Activated naive CD4-positive, alpha-beta T cell (primary cell): ENCODE measurements at places on chromosomes 3 and 15.

DNA sequence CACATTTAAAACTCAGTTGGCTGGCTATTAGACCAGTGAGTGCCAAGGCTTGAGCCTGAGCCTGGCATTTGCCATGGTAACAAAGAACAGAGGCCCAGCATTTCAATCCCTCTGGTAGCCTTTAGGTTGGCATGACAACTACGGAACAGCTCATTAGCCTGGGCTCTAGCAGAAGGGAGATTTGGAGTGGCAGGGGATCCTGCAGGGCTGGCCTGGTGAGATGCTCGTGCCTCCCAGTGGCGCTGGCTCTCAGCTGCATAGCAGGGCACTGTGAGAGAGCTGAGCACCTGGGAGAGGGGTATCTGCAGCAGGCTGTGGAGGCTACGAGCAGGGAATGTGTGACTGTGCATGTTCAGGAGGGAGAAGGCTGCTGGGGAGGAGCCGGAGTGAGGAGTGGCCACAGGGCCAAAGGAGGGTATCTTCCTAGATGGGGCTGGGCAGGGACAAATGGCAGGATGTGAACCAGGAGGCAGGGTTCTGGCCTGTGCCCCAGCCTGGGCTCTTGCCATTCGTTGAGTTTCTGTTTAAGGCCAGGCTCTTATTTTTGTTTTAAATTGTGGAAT lies 5.6 kb upstream of the ABTB1 start:
- no peak for DNase-seq

- no peak for DNase-seq
Observed at GRCh38 chr15:89654847-89655805, at the start of gene KIF7. KIF7 (minus strand) TSS chr15:89655467; CDS start chr15:89652930, 2,537 bp downstream.

DNA sequence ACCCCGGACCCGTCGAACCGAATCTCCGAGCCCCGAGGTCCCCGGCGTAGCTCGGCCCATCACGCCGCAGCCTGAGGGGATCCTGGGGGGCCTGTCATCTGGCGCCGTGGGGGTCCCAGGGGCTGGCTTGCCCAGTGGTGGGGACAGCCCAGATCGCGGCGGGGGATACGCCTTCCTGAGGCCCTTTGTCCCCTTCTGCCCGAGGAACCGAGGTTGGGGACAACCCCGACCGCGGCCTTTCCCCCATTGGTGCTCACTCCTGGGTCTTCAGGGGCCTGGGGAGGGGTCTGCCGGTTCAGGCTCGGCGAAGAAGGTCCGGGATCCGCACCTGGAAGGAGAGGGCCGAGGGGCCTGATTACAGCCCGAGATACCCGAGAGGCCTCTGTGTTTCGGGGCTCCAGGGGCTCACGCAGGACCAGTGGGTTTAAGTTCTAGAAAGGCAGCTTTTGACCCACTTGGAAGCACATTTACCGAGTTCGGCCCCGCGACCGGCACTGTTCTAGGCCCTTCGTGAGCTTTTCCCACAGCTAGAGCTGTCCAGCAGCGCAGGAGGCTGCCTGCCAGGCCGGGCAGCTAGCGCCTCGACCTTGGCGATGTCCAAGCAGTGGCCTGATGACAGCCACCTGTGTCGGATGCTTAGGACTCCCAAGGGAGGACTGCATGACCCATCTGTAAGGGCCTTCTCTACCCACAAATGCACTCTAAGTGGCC lies 504 bp downstream of the ABHD2 start:
- no peak for DNase-seq

GRCh38 chr15:59557581-59557980 lies 54.0 kb upstream of the GCNT3 start:
- no peak for DNase-seq

- no peak for DNase-seq
Observed at GRCh38 chr15:68844856-68845550, 24.3 kb upstream of the ANP32A start.

GRCh38 chr15:39465843-39466749 lies 114.8 kb upstream of the THBS1 start:
- no peak for DNase-seq

DNA sequence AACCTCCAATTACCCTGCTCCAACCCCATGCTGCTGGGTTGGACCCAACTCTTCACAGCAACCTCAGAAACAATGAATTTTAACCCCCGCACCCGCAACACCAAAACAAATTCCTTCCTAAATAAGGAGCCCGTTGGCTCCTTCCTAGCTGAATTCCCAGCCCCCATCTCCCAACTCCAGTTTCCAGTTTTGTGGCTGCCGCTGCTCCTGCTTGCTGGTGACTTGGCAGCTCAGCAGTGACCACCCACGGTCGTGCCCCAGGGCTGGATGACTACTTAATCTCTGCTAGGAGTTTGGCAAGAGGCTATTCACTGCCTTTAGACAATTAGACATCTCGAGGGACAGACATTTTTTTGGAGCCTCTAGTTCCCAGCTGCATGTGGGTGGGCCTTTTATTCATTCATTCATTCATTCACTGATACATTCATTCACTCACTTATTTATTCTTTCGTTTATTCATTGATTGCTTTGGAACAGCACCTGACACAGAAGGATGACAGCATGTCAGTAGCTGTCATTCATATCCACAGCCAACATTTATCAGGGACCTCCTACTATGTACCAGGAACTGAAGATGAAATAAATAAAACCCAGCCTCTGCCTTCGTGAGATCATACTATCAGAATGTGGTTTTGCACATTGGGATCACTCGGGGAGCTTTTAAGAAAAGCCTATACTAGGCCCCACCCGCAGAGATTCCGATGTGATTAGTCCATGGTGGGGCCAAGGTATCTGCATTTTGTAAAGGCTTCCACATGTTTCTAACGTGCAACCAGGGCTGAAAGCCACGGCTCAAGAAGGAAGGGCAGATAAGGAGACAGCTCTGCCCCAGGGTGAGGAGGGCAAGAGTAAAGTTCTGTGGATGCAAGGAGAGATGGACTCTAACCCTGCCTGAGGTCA lies 256.5 kb downstream of the SHQ1 start:
- DNase-seq = no peak

DNA sequence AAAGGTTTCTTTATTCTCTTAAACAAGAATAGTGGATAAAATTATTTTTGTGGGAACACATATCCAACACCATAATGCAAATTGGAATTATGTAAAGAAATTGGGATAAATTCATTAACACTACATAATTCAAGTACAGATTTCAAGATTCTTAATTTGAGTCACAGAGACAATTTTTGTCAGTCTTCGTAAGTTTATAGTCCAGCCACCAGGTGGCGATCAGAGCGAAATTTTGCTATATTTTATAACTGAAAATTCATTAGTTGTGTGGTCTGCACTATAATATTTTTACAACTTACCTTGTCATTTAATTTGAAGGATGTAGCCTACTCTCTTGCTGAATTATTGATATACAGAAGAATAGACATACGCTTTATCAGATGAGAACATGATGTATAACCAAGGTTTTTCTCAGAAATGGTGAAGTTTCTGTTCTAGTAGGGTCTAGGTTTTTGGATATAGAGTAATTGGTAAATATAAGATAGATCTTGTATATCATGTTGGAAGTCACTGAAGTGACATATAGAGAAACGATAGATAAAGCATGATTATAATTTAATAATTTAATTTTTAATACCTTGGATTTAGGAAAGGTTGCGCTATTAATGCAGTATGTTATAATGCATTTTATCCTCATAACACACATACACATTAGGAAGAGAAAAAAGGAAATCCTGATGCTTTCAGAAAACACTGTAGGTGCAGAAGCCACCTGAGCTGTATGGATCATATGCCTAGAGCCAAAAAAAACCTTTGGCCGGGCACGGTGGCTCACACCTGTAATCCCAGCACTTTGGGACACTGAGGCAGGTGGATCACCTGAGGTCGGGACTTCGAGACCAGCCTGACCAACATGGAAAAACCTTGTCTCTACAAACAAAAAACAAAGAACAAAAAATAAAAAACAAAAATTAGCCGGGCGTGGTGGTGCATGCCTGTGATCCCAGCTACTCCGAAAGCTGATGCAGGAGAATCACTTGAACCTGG lies 31.7 kb downstream of the PLSCR4 start:
- peak; percentile 20 for DNase-seq

DNA sequence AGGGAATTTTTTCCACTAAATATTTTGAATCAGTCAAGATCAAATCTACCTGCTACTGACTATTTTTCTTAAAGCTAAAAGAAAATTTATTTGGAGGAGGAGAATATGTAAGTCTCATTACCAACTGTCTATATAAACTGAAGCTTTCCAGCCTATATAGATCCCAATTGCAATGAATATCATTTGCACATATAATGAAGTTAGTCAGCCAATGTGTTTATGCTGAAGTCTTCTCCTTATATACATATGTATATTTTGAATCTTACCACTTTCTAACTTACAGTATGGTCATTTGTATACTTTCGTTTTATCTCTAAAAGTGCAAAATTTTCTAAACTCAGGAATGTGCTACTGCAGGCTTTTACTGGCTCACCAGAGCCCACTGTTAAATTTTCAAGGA lies 136.5 kb downstream of the SYNPR start:
- no peak for DNase-seq

DNA sequence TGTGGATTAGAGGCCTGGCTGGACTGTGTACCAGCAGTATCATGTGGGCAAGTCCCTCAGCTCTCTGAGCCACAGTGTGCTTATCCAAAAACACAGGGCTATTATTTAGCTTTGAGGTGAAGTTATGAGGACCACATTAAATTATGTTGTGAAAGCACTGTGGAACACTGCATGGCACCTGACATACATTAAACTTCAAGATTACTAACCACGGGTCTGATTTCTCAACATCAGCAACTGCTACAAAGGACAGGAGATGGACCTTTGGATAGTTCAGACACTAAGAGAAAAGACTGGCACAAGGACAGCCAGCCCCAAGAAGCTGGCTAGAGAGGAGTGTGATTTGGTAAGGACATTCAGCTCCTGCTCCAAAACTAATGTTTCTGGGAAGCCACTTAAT lies 21.3 kb downstream of the CLK3 start:
- no peak for DNase-seq

GRCh38 chr3:59990915-59991314 lies 941.1 kb upstream of the CFAP20DC start:
- DNase-seq = no peak

- DNase-seq = no peak
Observed at GRCh38 chr3:40196966-40197365, 112.5 kb upstream of the EIF1B start.

- DNase-seq = no peak
Observed at GRCh38 chr3:183922421-183922820, 37.7 kb upstream of the PARL start.

DNA sequence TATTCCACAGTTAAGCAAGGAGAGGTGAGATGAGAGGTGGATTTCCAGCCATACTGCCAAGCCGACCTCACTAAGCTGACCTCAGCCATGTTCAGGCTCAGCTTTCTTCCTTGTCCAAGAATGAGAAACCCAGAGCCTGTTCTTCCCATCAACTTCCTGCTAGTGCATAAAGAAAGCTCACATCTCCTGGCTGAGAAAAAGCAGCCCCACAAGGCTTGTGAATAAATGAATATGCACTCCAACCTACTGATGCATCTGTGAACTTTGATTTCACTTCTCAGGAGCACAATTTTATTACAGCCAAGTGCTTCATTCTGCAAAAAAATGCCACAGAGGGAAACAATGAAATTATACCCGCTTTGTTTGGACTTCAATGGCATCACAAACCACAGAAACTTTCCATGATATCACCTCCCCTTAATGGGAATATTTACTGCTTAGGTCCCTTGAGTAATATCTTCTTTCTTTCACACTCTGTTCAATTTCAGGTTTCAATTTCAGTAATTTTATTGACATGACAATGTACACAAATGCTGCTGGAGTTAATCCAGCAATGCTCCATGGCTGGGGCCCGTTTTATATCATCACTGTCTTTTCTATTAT lies 437.0 kb upstream of the PPP2R3A start:
- no peak for DNase-seq

GRCh38 chr3:71090207-71090606 lies 493.3 kb downstream of the FOXP1 start:
- no peak for DNase-seq

- DNase-seq = no peak
Observed at GRCh38 chr15:32909431-32909830, 191.6 kb downstream of the GREM1 start.

DNA sequence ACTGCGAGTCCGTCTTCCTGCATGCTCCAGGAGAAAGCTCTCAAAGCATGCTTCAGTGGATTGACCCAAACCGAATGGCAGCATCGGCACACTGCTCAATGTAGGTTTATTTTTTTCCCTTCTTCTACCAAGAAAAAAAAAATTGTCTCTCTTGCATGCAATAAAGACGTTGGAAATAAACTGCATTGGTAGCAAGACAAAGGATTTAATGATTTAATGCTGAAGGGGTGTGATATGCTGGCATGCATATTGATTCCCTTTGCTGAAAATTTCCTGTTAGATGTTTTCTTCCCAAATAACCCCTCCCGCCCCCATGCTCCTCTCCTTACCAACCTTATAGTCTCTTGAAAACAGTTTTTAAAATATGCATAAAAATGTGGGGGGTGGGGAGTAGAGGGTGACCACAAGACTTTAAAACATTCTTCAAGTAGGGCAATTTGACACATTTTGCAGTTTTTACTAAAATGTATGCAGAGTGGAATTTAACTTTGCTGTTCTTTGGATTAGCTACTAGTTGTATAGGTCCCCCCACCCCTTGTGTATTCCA lies 799 bp downstream of the RARB start:
- DNase-seq = no peak

DNA sequence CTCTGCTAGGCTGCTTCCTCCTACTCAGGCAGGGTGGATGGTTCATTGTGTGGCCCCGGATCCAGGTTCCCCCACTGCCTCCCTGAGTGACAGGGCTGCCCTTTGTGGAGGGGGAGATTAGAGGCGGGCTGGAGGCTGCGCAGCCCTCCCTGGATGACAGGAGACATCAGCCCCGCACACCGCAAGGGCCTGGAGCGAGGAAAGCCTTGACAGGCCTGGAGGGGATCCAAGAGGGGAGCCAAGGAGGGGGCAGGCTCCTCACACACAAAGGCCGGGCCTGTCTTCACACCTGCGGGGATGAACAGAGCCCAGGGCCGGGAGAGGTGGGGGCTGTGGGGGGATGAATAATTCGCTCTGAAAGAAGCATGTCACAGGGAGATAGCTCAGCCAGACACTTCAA lies 72.9 kb downstream of the RPN1 start:
- DNase-seq = no peak

DNA sequence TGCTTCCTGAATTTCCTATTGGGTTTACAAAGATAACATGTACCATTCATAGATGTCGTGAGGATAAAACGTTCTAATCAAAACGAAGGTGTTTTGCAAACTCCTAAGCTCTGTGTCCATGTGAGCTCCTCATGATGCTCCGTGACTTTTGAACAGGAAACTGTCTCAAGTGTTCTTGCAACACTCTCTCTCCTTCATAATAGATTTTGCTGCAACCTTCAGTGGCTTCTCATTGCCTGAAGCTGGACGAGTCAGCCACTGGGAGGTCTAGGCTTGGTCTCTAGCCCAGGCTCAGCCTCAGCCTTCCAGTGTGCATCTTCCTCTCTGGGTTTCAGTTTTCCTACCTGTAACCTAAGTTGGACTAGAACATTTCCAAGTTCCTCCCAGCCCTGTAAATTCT lies 18.7 kb upstream of the BCL2A1 start:
- DNase-seq = no peak

DNA sequence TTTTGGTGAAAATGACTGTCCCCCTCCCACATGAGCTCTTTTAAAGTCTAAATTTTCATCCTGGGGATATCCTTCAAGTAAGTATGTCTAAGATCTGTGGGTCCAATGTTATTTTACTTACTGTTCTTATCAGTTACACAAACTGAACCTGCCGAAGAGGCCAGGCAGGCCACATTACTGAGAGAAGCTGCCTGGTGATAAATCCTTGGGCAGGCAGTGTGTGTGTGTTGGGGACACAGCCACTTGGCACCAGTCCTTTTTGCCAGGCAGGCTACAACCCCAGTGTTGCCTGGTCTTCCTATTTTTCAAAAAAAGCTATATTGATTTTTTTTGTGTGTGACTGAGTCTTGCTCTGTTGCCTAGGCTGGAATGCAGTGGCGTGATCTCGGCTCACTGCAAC lies 50.6 kb upstream of the RASA2 start:
- no peak for DNase-seq
